ENCODE measurements at places on chromosomes 11 and 22.

DNA sequence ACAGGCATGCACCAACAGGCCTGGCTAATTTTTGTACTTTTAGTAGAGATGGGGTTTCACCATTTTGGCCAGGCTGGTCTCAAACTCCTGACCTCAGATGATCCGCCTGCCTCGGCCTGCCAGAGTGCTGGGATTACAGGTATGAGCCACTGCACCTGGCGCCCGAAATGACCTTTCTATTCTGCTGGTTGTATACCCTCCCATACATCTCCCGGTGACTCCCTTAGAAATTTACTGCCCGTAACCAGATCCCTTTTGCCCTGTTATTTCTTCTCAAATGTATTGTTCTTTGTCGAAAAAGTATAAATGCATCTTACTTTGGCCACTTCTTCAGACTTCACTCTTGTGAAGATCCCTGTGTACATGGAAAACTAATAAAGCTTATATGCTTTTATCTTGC is 22.0 kb downstream of the MCHR1 start:
- DNase-seq, result no peak

DNA sequence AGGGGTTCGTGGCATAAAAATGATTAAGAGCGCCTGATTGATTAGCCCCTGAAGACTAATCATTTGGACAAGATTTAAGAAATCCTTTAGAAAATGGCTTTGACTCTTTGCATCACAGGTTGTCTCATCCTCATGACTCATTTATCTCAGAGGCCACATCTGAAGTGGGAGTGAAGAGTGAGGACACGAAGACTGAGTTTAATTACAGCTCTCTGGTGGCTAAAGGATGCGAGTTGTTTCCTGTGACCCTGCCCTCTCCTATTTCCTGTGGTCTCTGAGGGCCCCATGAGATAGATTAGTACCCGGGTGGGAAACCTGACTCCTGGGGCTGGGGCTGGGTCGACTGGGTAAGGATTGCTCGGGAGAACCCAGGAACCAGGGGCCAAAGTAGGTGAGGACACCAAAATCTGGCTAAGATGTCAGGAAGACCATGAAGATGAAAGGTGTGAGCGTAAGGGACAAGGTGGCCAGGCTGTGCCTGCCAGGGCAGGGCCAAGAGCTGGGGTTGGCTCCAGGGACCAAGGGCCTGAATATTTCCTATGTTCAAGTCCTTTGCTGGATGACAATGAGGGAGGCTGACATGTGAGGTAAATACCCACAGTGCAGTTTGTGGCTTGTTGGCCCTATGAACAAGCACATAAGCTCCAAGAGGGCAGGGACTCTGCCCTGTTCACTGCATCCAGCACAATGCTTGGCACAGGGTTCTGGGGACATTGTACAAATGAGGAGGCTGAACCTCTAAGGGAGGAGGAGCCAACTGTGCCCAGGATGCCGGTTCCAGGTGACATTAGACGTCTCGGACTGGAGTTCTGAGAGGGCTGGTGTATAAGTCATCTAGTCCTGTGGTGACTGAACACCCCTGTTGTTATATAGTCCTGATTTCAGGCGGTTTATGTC is 3.6 kb downstream of the OTOG start:
- DNase-seq, result no peak

DNA sequence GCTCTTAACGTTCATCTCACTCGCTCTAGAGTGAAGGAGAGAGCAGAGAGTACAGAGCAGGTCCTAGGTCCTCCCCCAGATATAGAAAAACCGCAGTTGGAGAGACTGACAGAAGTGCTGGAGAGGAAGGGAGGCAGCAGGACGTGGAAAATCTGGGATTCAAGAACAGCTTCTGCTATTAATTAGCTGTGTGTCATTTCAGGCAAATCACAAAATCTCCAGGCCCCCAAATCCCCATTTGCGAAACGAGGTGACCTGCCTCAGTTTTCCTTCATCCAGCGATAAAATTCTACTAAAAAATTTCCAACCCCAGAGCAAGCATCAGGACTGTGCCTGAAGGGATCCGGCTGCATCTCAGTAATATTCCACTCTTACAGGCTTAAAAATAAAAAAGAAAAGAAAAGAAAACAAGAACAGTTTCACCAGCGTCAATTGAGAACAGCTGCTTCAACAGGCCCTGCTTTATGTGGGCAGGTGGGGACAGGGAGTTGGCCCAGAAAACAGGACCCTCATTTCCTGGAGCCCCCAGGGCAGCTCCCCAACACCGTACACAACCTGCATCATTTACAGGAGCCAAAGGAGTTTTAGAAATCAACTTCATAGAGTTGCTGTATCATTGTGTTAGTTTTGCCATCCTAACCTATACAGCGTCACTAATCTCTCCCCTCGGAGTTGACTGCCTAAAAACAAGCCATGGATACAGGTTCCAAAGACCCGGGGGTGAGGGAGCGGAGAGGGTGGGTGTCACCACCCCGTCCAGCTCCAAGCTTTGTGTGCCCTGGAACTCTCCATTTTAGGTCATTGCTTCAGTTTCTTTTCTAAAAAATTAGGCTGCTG is 2.3 kb upstream of the MALAT1 start:
- peak; percentile 75 for DNase-seq

GRCh38 chr22:46111645-46112306 is 38.5 kb upstream of the PPARA start:
- DNase-seq, result no peak

GRCh38 chr11:133906746-133907145 is 50.0 kb downstream of the IGSF9B start:
- DNase-seq, result no peak

GRCh38 chr11:92911478-92911877 is 58.0 kb upstream of the MTNR1B start:
- DNase-seq, result no peak

- no peak for DNase-seq
Observed at GRCh38 chr11:110053848-110054414, 39.3 kb upstream of the ZC3H12C start.

GRCh38 chr11:36431429-36432092 is 78.5 kb downstream of the TRAF6 start:
- peak; percentile 91 for DNase-seq

- DNase-seq, result no peak
Observed at GRCh38 chr11:17954395-17955252, 58.2 kb downstream of the SERGEF start.

DNA sequence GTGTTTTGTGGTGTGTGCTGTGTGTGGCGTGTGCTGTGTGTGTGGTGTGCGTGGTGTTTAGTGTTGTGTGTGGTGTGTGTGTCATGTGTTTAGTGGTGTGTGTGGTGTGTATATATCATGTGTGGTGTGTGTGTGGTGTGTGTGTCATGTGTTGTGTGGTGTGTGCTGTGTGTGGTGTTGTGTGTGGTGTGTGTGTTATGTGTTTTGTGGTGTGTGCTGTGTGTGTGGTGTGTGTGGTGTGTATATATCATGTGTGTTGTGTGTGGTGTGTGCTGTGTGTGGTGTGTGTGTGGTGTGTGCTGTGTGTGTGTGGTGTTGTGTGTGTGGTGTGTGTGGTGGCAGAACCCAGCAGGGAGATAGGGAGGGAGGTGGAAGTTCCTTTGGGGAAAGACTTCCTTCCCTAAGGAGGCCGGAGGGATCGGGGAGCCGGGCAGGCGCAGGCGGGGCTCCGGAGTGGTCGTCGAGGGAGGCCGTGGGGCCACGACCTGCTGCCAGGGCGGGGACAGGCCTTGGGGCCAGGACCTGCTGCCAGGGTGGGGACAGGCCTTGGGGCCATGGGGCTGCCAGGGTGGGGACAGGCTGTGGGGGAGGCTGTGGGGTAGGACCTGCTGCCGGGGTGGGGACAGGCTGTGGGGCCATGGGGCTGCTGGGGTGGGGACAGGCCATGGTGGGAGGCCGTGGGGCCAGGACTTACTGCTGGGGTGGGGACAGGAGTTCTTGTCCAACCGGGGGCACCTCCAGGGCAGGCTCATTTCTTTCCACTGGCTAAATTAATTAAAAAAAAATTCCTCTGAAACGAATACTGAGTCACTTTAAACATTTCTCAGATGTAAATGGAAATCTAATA is 15.2 kb downstream of the PIM3 start:
- no peak for DNase-seq

DNA sequence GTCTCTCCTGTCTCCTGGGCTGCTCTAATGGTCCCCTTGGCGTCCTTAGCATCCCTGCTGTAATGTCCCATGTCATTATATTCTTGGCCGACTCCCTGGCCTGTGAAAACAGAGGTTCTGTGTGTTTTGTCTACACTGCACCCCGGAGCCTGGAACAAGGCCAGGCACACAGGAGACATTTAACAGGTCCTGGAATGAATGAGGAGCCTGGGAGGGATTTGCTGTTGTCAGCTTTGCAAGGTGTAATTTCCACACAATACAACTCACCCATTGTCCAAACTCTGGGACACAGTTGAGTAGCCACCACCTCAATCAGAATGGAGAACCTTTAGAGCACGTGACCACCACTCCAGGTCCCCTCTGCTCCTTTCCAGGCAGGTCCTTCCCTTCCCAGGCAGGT is 14.9 kb upstream of the PDGFB start:
- no peak for DNase-seq

- no peak for DNase-seq
Observed at GRCh38 chr22:50157709-50158375, 12.7 kb upstream of the PANX2 start.

DNA sequence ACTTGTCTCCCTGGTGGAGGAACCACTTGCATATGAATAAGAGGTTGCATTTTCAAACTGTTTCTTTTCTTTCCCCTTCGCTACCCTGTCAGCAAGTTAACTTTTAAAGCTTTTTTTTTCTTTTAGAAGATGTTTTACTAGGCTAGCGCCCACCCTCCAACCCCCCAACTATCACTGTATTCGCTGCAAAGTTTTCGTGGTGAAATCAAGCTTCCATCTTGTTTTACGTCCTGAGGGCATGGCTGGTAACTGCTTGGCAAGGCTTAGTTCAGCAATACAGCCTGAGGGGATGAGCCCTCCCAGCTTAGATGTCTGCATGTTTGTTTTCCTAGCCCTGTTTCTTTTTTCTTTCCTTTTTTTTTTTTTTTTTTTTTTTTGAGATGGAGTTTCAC is 1359.3 kb downstream of the LRRC4C start:
- no peak for DNase-seq

DNA sequence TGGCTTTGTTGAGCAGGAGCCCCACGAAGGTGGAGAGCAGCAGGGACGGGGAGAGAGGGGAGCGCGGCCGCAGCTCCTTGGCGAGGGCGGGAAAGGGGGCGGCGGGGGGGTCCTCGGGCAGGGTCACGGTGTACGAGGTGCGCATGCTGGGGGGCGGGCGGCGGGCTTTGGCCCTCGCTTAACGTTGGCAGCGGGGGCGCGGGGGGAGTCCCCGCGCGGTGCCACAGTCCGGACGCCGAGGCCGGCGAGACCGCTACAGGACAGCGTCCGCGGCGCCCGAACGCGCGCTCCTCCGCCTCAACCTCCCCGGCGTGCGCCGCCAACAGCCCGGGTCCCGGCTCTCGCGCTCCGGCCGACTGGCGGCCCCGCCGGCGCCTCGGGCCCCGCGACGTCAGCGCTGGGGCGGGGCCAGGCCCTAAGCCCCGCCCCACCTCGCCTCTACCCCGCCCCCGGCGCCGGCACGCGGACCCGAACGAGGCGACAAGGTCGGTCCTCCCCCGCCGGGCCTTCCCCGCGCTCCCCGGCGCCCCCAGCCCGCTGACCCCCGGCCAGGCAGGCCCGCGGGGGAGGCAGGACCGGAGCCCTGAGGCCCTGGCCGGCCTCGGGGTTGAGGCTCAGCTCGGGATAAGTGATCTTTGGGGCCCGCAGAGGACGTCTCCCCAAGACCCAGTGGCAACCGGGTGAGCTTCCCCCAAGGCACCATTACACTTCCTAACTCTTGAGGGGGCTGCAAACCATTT is 17.5 kb downstream of the USP2 start:
- peak; percentile 57 for DNase-seq

DNA sequence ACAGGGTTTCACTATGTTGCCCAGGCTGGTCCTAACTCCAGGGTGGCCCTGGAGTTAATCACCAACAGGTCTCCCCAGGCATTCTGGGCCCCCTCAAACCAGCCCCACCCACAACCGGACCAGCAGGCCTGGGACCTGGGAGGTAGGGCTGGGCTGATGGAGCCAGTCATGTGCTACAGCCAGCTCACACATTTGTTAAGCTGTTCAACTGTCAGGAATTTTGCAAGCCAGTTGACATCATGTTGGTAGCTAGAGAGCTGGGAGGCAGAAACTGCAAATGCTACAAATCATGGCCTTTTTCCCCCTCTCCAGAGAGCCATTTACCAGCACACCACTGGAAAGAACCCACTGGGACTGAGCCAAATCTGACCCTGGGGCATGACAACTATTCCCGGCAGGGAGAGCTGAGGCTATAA is 6.8 kb downstream of the ARHGAP1 start:
- DNase-seq, result peak; percentile 50
